T-helper 2 cell (primary cell): ENCODE measurements at places on chromosomes 1 and 21.

DNA sequence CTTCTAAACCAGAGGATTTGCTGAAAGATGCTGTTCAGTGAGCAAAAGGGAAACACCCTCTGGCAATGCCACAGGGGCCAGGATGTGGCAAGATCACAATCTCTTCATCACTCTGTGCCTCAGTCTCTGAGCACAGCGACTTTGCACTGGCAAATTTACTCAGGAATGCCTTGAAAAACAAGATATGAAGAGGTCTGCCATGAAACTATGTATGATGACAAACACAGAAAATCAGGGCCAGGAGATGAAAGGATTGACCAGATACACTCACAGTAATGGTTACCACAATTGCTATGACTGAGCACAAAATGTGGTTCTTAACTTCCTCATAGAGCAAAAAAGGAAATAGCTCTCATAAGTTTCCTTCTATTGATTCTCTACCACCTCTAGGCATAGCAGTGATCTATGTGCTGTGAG lies 5.8 kb downstream of the TTC13 start:
- peak; percentile 67 for DNase-seq

- no peak for DNase-seq
Measured at GRCh38 chr1:118039170-118039569, 109.6 kb downstream of the WDR3 start.

DNA sequence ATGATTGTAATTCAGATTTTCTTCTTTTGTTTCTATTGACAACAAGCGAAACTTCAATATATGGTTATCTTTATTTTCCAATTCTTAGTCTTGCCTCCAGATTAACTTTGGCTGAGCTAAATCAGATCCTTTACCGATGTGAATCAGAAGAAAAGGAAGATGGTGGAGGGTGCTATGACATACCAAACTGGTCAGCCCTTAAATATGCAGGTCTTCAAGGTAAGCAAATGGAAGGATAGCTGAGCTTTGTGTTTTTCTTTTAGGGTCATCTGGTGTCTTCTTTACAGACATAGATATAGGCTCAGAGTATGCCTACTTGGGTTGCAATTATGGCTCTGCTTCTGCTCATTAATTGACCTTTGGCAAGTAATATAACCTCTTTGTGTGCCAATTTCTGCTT lies 37.7 kb downstream of the AGL start:
- DNase-seq: no peak

DNA sequence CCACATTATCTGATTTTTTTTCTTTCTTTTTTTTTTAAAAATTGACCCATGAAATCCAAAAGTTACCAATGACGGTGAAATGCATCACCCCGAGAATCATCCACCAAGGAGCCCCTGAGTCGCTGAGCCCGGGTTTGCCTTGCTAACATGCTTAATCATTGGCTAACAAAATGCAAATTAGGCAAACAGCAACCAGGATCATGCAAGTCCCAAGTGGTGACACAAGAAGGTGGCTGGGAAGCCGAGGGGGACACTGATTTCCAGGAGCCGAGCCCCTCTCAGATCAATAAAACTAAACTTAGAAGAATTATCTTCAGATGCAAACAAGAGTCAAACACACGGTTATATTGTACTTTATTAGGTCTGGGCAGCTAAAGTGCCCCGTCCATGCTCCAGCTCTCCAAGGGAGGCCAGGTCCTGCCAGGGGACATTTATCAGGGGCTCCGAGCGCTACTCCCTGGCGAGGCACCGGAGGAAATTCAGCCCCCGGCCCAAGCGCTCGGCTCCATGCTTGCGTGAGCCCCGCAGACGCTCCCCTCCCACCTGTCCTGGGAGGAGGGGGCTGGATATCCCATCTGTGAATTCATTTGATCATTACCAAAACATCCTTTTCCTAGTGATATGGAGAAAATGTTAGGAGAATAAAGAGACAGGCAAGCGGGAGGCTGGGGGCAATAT lies 154.1 kb downstream of the NPHP4 start:
- DNase-seq: no peak

DNA sequence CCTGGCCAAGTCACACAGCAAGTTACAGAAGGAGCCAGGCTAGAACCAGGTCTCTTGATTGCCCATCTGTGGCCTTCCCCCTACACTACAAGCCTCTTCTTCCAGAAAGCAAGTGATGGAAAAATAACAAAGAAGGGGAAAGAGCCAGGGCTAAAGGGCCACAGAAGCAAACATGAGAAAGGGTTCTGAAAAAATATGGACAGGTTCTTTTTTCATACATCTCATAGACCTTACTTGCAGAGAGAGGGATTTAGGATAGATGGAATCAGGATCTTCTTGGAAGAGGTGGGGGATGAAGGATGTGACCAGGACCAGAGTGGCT lies 3.2 kb downstream of the RHBG start:
- no peak for DNase-seq

DNA sequence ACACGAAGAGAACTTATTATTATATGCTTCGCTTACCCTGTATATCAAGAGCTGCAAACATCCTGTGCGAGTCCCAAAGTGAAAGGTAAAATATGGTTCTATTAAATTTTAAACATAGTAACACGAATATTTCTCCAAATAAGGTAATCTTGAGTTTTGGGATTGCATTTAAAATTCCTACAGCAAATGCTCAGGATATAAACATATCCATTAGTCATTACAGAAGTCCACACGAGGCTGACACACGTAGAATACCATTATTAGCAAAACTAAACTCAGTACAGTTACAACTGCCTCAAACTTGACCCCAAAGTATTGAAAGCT lies 282 bp upstream of the LYPLAL1 start:
- no peak for DNase-seq

- DNase-seq: no peak
Measured at GRCh38 chr1:107804741-107805140, 160.2 kb downstream of the VAV3 start.

DNA sequence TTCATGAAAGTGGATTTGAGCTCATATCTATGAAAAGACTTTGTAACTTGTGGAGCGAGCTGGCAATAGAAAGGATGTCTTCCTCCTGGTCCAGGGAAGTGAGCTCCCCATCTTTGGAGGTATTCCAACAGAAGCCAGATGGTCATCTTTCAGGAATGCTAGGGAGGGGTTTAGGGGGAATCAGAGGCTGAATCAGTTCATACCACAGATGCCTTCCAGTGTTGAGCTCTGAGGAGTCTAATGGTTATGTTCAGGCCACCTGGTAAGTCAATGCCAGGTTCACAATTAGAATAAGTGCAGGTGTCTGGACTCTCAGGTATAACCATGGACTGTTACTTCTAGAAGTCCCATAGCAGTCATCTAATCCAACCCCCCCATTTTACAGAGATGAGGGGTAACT lies 119.1 kb downstream of the ACTL8 start:
- DNase-seq: no peak

DNA sequence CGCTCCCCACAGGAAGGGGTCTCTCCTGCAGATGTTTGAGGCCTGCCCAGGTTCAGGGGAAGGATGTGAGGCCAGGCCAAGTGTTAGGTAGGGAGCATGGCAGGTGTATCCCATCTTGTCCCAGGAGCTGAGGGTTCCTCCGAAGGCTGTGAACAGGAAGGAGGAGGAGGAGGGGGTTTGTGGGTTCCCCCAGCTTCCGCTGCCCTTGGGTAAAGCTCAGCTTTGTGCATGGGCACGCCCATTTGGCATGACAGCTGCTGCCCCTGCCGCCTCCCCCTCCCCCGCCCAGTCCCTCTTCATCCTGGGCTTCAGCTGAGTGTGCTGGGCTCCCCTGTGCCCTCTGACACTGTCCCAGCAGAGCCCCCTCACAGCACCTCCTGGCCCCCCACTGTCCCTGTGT lies 25.5 kb downstream of the TNFRSF8 start:
- peak; percentile 41 for DNase-seq

DNA sequence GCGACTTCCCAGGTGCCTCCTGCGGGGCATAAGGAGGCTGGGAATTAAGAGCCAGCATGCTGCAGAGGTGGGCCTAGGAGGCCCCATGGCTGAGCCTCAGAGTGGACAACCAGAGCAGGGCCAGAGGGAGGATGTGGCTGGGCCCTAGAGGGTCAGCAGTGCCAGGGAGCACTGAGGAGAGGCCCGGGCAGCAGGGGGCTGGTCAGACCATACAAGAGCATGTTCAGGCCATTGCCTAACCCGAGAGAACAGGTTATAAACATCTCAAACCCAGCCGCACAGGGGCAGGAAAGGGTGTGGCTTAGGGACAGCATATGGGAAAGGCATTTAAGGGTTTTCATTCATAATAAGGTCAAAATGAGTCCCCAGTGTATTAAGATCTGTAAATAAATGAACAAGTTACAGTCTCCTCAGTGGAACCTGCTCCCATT lies 51.1 kb downstream of the IER5 start:
- DNase-seq: no peak

GRCh38 chr1:185479796-185480195 lies 162.8 kb upstream of the IVNS1ABP start:
- no peak for DNase-seq

DNA sequence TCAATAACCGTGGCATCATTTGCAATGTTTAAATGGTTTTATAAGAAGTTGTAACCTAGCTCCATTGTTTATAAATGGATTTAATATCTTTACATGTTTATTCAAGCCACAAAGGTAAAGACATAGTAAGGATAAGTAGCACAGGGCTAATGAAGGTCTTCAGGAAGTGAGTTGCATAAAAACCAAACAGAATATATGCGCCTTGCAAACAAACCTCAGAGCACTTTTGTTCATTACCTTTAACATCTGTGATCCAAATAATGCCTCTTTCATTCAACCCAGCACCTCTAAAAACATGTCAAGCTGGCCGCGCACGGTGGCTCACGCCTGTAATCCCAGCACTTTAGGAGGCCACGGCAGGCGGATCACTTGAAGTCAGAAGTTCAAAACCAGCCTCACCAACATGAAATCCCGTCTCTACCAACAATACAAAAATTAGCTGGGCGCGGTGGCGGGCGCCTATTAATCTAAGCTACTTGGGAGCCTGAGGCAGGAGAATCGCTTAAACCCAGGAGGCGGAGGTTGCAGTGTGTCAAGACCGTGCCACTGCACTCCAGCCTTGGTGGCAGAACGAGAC lies 25.3 kb downstream of the BRINP3 start:
- DNase-seq: no peak

GRCh38 chr1:47676311-47677054 lies 238.6 kb downstream of the FOXD2 start:
- no peak for DNase-seq

DNA sequence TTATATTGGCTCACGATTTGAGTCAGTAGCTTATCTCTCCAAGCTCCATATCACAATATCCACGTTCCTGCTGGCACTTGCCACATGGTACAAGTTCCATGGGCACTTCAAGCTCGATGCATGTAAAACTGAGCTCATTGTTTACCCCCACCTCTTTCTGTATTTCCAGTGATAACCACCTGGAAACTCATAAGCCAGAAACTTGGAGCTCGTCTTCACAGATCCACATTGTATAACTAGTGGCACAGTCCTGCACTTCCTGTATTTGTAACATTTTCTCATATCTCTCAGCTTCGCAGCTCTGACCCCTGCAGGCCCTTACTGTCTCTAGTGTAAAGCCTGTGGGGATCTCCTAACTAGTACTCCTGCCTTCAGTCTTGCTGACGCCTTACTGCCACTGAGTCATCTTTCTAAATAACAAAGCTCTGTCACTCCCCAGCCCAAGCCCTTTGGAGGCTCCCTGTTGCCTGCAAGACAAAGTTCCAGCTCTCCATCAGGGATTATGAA lies 6.5 kb upstream of the C2CD4D start:
- peak; percentile 28 for DNase-seq

DNA sequence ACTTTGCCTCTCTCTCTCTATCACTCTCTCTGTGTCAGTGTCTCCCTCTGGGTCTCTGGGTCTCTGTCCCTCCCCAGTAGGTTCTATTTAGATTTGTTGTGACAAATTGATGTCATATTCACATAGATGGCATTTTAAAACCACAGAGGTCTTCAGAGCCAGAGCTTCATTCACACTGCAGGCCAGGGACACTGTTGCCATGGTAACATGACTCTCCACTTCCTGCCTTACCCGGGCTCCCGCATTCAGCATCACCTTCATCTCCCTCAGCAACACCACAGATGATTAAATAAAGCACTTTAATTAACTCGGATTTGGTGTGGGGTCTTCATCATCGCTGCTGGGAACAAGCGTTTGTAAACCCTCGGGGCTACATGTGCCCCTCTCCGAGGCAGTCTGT lies 132.6 kb downstream of the ETS2 start:
- DNase-seq: no peak

GRCh38 chr21:33033094-33033951 lies 7.6 kb downstream of the OLIG2 start:
- no peak for DNase-seq

DNA sequence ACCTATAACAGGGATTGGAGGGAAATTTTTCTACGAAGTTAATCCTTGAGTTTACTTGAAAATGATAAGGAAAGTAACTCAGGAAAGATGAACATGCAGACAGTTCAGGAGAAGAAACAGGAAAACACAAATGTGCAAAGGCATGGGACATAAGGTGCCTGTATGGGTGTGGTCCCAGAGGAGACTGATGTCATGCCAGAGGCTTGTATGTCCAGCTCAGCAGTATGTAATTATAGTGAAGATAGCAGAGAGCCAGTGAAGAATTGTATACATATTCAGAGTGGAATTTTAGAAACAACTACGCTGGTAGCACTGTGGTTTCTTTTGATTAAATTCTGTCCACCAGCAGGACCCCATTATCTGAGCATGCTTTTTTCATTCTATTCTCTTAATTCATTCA lies 179.5 kb downstream of the LRRC7 start:
- no peak for DNase-seq

DNA sequence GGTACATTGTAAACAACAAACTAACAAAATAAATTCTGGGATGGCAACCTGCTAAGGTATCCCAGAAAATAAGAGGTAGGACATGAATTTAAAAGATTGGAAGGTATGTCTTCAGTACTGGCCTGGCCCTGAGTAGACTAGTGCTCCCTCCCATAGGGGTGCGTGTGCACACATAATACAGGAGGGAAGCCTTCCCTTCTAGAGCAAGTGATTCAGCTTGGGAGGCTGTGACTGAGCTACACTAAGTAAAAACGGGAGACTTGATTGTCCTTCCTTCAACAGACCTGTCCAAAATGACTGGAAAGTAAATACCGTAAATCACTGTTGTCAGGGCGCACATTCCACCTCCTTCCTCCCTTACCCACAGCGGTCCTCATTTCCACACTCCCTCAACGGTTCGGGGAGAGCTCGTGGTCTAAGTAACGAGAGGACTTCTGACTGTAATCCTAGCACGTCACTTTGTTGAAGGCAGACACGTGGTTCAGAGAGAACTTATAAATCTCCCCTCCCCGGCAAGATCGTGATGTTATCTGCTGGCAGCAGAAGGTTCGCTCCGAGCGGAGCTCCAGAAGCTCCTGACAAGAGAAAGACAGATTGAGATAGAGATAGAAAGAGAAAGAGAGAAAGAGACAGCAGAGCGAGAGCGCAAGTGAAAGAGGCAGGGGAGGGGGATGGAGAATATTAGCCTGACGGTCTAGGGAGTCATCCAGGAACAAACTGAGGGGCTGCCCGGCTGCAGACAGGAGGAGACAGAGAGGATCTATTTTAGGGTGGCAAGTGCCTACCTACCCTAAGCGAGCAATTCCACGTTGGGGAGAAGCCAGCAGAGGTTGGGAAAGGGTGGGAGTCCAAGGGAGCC lies at the start of gene TGFB2:
Gene TGFB2, plus strand, starts transcription at position 523 of the 859 bp plus-strand sequence. CDS start 1,366 bp downstream, outside the sequence.
- DNase-seq: no peak

DNA sequence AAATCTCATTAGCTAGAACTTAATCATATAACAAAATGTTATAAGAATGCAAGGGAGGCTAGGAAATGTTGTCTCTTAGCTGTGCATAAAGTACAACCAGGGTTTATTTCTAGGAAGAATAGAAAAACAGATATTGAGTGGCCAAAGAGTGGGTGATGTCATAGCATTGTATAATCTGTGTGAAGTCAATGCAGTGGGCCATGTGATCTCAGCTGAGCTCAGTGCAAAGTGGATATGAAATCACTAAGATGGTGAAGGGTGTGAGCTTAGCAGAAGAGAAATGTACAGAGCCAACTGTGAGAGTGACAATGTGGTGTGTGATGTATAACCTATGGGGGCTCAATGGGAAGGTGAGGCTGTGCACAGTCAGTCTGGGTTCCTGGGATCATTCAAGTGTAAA lies 29.7 kb upstream of the DUSP23 start:
- DNase-seq: no peak
